ENCODE measurements at places on chromosomes 6 and 20.
A peak's percentile ranks its signal among the peaks of the same experiment; 100 is the strongest.

GRCh38 chr6:62150048-62150663, 135.9 kb downstream of the KHDRBS2 start:
- no peak for DNase-seq

- DNase-seq: no peak
Measured at GRCh38 chr20:55882286-55882685, 123.0 kb downstream of the CBLN4 start.

GRCh38 chr6:37517411-37517812, 17.7 kb upstream of the CCDC167 start:
- DNase-seq: peak; percentile 42

DNA sequence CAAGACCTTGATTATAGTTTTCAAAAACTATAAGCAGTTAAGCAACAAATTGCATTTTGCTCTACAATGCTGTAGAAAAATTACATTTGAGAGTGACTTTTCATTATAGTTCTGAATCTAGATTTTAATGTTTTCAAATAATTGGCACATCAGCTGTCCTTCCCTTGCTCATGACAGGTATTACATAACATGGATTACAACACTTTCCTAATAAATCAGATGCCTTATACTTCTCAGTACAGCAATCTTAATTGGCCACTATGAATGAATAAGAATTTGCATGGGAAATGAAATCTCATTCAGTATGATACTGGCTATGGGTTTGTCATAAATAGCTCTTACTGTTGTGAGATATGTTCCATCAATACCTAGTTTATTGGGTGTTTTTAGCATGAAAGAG, 29.9 kb downstream of the HSF2 start:
- no peak for DNase-seq

- no peak for DNase-seq
Measured at GRCh38 chr6:70673601-70674000, 5.9 kb downstream of the SMAP1 start.

GRCh38 chr6:52611833-52612232, 35.0 kb upstream of the TRAM2 start:
- DNase-seq: no peak

DNA sequence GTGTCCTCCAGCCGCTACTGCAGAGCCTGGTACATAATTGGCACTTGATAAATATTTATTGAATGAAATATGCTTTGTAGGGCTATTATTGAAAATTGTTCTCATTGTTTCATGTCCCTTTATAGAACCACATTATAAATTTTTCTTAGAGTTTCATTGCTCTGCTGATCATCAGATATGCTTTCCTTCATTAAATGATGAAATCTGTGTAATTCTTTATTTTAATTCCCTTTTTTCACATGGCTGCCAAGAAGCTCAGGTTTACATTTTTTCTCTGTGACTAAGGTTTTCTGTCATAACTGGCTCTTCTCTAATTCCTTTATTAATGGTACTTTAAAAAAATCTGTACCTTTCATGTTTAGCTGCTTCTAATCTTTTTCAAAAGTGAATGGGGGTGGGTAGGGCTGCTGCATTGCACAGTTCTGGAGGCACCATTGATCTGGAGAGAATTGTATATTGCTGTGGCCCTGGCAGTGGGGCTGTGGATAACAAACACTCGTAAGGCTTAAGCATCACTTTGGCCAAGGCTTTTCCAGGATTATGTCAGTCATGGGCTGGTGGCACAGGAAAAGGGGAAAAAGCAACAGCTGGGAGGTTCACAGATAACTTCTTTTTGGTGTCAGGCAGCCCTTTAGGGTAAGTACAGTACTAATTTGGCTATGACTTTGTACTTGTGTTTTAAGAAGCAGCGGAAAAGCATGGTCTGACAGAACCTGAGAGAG, 43.8 kb downstream of the ARFGEF2 start:
- no peak for DNase-seq

DNA sequence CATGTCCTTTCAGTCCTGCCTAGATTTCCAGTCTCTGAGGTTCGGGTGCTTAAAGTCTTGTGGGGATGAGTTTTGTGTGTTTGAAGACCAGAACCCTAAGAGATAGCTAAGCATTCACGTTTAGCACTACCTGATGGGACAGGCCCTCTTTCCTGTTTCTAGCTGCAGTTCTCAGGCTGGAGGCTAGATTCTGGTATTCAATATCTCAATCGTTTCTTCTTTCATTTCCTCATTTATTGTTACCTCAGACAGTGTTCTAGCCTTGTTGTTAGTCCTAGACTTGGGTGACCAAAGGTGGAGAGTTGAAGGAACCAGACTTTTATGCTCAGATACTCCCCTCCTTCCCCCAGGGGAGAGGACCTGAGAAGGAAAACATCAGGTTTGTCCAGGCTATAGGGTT, 16.8 kb downstream of the CEP250 start:
- DNase-seq: no peak

DNA sequence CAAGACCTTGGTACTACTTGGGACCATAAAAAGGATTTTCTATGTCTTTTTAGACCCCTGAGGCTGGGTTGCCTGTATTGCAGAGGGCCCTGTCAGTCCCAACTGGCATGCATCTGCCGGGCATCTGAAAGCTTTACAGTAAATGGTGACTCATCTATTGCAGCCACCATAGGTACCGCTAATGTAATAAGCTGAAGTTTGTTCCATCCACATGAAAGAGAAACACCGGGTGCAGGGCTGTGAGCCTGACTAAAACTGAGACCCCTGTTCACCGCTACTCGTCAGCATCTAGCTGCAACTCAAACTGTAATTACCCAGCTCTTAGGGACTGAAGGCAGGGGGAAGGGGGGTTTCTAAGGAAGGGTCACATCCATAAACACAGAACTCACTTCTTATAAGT, 49.5 kb downstream of the TRERF1 start:
- no peak for DNase-seq
